Transverse colon (tissue), 4 donors: ENCODE measurements at places on chromosomes 5 and 9.

GRCh38 chr9:101307524-101308213, 77.1 kb downstream of the BAAT start:
- DNase-seq = no peak

GRCh38 chr5:141478321-141478945, 2.7 kb downstream of the PCDHGC3 start:
- DNase-seq = peak; percentile 87

- DNase-seq = no peak
Measured at GRCh38 chr9:5263351-5264218, 32.4 kb downstream of the INSL4 start.

GRCh38 chr5:42760426-42760825, 3.8 kb downstream of the CCDC152 start:
- no peak for DNase-seq

DNA sequence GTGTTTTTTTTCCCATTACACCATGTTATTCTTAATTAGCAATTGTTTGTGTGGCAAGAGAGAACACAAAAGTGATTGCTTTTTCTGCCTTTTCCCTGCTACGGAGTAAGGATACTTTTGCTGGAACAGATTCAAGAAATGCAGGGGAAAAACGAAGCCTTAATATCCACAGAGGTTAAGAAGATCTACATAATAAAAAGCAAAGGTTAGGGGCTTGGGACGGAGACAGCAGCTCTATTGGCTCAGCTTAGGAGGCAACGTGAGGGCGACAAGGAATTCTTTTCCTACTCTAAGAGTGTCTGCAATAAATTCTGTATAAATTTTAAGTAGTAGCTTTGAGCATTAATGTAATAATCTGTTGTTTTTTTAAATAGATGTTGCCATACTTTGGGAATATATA, 693.3 kb downstream of the DTWD2 start:
- no peak for DNase-seq

DNA sequence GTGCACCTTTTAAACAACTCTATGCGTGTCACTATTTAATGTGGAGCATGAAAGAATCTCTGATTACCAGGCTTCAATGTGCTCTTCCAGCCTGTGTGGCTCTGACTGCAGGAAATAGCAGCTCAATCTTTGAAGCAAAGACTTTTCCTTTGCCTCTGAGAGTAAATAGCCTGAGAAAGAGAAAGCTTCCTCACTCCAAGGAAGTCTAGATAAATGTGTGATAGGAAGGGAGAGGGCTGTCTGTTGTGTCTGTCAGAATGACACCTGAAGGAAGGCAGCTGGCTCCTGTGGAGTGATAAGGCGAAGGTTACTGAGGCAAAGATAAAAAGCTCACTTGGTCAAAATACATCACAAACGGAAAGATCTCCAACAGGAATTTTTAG, 205.3 kb upstream of the HAPLN1 start:
- no peak for DNase-seq

- no peak for DNase-seq
Measured at GRCh38 chr5:16609412-16609811, 7.4 kb downstream of the RETREG1 start.

DNA sequence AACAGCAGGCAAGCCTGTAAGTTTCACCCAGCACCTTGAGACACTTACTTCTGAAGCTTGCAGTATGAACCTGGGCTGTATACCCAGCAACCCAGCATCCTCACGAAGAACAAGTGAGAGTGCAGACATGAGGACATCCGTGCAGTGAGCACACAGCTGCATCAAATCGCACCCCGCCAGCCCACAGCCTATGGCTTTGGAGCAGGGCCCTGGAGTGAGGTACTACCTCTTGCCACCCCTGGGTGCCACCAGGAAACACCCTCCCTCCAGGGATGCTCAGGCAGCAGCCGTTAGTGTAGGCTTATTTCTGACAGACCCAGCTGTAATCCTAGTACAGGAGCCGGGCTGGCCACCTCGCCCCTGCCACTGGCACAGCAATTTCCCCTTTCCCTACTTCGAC, 81.4 kb downstream of the ATPSCKMT start:
- no peak for DNase-seq

GRCh38 chr5:62717301-62717933, 138.8 kb downstream of the LRRC70 start:
- DNase-seq = no peak

- no peak for DNase-seq
Measured at GRCh38 chr5:98334946-98335345, 438.5 kb upstream of the RGMB start.

- peak; percentile 23 for DNase-seq
Measured at GRCh38 chr5:124402144-124402581, 344.3 kb downstream of the ZNF608 start.
